ENCODE measurements at places on chromosomes 2 and 18.

GRCh38 chr2:223877721-223878410, 40.5 kb upstream of the AP1S3 start:
- no peak for DNase-seq

- DNase-seq, result no peak
These were observed 72.8 kb downstream of the TCF4 start for GRCh38 chr18:55515214-55515613.

DNA sequence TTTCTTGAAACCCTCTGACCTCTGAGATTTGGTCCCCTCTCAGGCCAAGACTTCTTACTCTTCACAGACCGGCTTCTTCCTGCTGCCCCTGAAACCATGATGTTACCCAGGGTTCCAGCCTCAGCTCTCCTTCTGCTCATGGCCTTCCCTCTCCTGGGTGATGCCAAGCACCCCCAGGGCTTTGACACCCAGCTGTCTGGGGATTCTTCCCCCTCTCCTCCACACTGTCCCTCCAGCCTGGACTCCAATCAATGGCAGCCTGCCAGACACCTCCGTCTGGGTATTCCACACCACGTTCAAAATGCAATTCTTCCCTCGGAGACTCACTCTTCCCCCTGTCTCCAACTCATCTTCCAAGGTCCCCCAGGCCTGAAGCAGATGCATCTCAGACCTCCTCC, 25.0 kb downstream of the SPP2 start:
- DNase-seq, result no peak

- no peak for DNase-seq
These were observed 60.5 kb upstream of the TFPI start for GRCh38 chr2:187614756-187615155.

DNA sequence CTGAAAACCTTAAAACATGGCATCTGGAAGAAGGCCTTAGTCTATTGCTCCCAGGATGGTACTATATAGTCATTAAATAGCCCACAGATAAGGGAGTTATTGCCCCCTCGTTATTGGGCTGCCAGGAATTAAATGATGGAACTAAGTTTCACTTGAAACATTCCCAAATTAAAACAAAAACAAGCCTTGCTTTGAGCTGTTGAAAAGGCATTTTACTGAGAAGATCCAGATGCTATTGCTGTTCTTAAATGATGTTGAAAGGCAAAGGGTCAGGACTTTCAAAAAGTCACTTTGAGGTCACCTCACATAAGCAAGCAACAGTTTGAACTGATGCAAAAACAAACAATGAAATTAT, 2.0 kb upstream of the AMMECR1L start:
- no peak for DNase-seq

- no peak for DNase-seq
These were observed 56.9 kb upstream of the SEMA4C start for GRCh38 chr2:96926791-96927190.

- no peak for DNase-seq
These were observed 167.0 kb upstream of the TPO start for GRCh38 chr2:1246239-1246638.

DNA sequence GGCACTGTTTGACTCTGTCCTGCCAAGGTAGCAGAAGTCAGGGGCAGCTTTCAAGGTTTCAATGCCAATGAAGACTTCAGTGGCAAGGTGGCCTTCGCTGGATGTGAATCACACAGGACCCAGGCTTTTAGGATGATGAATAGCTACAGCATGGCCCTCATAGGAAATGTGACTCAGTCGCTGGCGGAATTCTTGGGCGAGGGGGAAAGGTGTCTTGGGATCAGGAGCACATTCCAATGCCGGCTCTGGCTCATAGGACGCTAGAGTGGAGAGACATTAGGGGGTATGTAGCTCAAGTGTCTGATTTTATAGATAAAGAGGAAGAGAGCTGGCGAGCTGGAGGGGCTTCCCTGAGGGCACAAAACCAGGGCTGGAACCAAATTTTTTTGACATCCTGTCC, 68.6 kb downstream of the SMIM21 start:
- DNase-seq, result no peak
